Activated CD8-positive, alpha-beta memory T cell treated with anti-CD3 and anti-CD28 coated beads for 1 hour (primary cell): ENCODE measurements at places on chromosomes 7 and 10.

DNA sequence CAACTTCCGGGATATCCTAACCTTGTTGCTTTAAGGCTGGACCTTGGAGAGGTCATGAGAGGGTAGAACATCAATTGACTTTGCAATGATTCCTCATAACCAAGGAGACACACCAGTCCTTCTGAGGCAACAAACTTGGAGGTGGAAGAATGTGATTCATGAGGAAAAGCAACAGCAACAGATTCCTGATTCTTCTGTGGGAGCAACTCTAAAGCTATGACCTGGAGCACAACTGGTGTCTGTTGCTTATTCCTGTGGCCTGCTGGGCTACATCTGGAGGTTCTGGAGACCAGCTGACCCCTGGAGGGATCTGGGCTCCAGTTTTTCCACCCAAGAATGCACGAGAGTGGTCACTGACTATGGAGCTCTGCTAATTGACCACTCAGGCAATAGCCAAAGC, 116.6 kb downstream of the CREB5 start:
- DNase-seq, result no peak

- DNase-seq, result no peak
Observed at GRCh38 chr7:67671006-67671548, 674.4 kb downstream of the TYW1 start.

GRCh38 chr7:73719806-73720169, 319 bp upstream of the STX1A start:
- no peak for DNase-seq

GRCh38 chr7:3069771-3070449, 26.2 kb upstream of the CARD11 start:
- DNase-seq, result no peak

DNA sequence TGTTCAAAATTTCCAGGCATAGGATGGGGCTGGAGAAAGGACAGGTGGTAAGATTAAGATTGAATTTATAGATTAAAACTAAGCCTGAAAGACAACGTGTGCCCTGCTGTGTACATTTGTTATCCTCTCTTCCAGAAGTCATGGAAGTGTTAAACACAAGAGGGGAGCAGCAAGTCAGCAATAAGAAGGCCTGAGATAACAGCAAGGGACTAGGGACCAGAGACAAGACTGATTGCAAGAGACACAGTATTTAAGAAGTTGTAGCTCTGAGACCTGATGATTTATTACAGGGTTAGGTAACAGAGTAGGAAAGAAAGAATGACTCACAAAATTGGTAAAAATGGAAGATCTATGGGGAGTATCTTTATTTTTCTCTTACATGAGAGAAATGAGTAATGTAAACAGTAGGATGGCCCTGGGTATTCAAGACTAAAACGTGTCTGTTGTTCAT, 55.7 kb upstream of the COL1A2 start:
- no peak for DNase-seq
